ENCODE measurements at places on chromosomes 2 and 18.

GRCh38 chr18:34929336-34929780 is 111.9 kb upstream of the MAPRE2 start:
- DNase-seq: no peak

- no peak for DNase-seq
Measured at GRCh38 chr2:33532146-33532545, 55.7 kb downstream of the RASGRP3 start.

- DNase-seq: no peak
Measured at GRCh38 chr2:137300987-137301386, 535.6 kb downstream of the THSD7B start.

- no peak for DNase-seq
Measured at GRCh38 chr18:3845161-3845560, 395.2 kb downstream of the TGIF1 start.

DNA sequence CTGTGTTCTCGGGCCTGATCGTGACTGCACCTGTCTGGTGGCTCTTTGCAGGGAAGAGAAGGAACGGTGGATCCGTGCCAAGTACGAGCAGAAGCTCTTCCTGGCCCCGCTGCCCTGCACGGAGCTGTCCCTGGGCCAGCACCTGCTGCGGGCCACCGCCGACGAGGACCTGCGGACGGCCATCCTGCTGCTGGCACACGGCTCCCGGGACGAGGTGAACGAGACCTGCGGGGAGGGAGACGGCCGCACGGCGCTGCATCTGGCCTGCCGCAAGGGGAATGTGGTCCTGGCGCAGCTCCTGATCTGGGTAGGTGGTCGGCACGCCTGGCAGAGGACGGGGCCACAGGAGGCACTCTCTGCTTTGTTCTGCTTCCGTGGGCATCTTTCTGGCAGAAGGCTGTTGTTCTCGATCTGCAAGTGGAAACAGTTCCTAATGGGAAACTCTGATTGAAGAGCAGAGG is 48.0 kb downstream of the GBX2 start:
- DNase-seq: no peak

DNA sequence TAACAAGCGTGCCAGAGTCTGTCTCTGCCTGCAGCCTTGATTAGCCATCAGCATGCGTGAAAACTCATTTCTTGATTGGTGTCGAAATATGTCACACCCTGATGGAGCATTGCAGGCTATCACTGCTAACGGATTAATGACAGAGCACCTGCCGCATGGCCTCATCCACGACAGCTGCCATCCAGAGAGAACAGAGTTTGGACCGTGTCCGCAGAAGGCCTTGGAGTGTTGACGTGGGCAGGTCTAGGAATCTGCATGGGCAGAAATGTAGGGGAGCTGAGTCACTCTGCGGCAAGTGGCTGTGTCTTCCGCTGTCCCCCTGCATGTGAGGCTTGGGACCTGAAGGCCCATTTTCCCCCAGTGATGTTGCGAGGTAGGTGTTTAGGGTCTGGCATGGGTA is 43.0 kb downstream of the KLHL29 start:
- DNase-seq: no peak

DNA sequence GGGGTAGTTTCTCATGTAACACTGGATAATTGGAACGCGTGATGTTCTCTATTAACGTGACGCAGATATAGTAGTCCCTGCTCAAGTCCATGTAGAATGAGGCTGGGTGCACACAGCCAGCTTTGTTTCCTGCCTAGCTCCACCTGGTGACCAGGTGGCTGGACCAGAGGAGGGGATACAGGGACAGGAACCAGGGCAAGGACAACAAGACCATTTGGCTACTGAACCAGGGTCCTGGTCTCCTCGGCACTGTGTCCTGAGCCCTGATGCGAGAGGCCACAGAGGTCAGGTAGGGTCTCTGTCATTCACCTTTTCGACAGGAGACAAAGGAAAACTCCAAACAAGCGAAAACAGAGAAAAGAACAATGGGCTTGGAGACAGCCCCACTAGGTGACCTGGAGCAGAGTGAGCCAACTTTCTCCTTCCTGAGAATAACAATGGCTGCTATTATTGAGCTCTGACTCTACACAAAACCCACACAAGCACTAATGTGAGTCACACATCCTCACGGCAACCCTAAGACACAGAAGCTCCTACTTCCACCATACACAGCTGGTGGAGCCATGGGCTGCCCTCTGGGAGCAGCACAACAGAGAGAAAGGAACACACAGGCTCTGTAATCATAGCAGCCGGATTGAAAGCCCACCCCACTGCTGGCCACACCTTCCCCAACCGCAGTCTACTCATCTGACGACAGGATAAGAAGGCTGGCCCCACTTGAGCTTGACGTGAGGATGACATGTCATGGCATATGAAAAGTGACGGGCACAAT is 67.3 kb upstream of the TEX51 start:
- no peak for DNase-seq

GRCh38 chr2:158917121-158917520 is 51.3 kb upstream of the TANC1 start:
- no peak for DNase-seq

DNA sequence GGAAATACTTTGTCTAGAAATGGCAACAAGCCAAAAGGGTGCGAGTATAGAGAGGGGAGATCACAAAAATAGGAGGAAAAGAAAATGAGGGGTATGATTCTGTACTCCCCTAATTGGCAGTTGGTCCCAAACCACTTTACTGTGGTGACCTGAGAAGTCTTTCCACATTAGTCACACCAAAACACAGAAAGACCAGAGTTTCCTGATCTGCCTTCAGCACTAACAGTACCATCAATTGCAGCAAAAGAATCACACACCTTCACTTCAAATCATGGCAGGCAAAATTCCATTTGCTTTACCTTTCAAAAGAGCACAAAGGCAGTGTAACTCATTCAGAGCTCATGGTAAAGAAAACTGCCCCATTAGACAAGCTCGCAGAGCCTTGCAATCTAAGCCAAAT is 86.8 kb downstream of the ALK start:
- no peak for DNase-seq

GRCh38 chr2:160209516-160209856 is 9.4 kb upstream of the ITGB6 start:
- no peak for DNase-seq

All from endothelial cell (in vitro differentiated cells).